Activated CD4-positive, alpha-beta memory T cell treated with anti-CD3 and anti-CD28 coated beads for 36 hours (primary cell): ENCODE measurements at places on chromosomes 7 and 10. TPM values are rescaled to one million over a fixed set of nuclear protein-coding genes. Genes with fewer than 3 reads are reported as not detected.

Gene LEP
- not detected for total RNA-seq

Gene GALNT17
- not detected for total RNA-seq

Gene SGPL1
- 67.0 TPM for total RNA-seq

Gene ASB10
- total RNA-seq = not detected

Gene MSMB
- not detected for total RNA-seq

Gene CDHR3
- total RNA-seq = 0.85 TPM

Gene FAM20C
- 0.45 TPM for total RNA-seq

Gene TUBB8
- not detected for total RNA-seq

Gene CYP2C19
- total RNA-seq = 0.53 TPM

Gene IKZF1
- total RNA-seq = 207 TPM

Gene AKR1E2
- total RNA-seq = 4.2 TPM

Gene ADRB1
- total RNA-seq = not detected

Gene CPN1
- total RNA-seq = not detected

Gene TCF7L2
- 0.71 TPM for total RNA-seq

Gene CRYGN
- not detected for total RNA-seq

Gene DOCK1
- total RNA-seq = 0.29 TPM

Gene GPC2
- total RNA-seq = 5.5 TPM

Gene TWIST1
- total RNA-seq = 4.6 TPM

Gene SPDYE9
- total RNA-seq = not detected

Gene OR2A1
- not detected for total RNA-seq

Gene TSPAN14
- 48.9 TPM for total RNA-seq

Gene CYP2W1
- total RNA-seq = not detected

Gene MBL2
- total RNA-seq = not detected

Gene HGF
- not detected for total RNA-seq

Gene ACSM6
- total RNA-seq = not detected

Gene FGFBP3
- total RNA-seq = 1.6 TPM

Gene ZNF518A
- total RNA-seq = 9.6 TPM

Gene KEL
- 0.55 TPM for total RNA-seq

Gene CYP3A5
- not detected for total RNA-seq

Gene ZNF804B
- total RNA-seq = not detected

Gene RAB11FIP2
- total RNA-seq = 7.5 TPM

Gene AOAH
- 2.6 TPM for total RNA-seq

Gene LRRC61
- 27.1 TPM for total RNA-seq

Gene FOXP2
- not detected for total RNA-seq

Gene AHCYL2
- total RNA-seq = 17.1 TPM

Gene XRCC2
- total RNA-seq = 15.0 TPM

Gene MYPN
- total RNA-seq = 0.05 TPM
